ENCODE measurements at places on chromosomes 6 and 20. TPM values are rescaled to one million over a fixed set of nuclear protein-coding genes. Genes with fewer than 3 reads are reported as not detected.

PGBD1 gene
- 6.7 TPM for total RNA-seq

GSTA3 gene
- not detected for total RNA-seq

DLK2 gene
- total RNA-seq = 13.7 TPM

BNIP5 gene
- total RNA-seq = not detected

MAFB gene
- 0.25 TPM for total RNA-seq

SPDEF gene
- 0.29 TPM for total RNA-seq

COL9A3 gene
- not detected for total RNA-seq

SOBP gene
- 2.9 TPM for total RNA-seq

PPIL1 gene
- 76.8 TPM for total RNA-seq

DNA sequence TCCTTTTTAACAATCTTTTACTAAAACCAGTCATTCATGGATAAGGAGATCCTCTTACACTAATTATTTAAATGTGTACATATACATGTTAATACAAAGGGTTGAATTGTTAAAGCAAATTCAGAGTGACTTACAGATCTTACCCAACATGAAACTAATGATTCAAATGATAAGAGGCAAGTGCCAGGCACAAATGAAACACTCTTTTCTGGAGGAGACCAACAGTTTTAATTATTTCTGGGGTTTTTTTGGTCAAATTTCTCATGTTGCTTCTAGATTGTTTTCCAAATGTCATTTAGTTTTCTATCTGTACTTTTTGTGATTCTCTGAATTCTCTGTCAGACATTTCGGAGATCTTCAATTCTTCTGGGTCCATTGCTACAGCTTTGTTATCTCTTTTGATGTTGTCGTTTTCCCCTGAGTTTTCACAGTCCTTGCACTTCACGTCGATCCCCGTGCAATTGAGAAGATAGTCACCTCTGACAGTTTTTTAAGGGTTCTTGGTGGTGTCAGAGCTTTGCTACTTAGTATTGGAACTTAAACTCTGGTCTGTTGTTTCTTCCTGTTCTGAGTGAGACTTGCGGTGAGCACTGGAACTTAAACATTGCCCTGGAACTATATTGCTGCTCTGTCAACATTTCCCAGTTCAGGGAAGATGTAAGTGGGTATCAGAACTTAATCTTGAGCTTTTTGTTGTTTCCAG lies 23.2 kb downstream of the MAS1 start:
- DNase-seq = no peak

DNA sequence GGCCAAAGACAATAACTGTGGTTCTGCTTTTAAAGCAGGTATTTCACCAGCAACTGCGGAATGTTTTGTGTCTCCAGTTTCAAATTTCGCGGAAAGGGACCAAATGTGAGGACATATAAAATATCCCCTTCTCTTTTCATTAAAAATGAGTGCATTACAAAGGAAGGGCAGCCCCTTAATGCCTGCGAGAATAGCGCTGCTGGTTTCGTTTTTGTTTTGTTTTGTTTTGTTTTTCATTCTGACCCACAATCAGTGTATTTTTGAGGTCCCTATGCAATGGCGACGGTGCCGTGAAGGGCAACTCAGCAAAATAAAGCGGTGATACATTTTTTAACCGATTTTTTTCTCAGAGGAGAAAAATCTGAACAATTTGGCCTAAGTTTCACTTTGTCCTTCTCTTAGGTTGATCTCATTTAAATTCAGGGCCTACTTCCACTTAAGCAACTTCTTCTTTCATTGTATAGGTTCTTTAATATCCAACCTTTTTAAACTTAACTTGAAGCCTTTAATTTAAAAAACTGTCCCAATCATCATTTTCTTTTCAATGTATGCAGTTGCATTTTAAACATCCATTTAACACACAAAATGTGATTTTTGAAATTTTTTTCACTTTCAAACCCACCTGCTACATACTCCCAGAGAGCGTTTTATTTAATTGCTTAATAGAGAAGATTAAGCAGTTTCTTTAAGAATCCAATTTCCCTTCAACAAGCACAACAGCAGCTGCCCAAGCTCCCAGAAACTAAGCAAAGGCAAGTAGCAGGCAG lies 2.9 kb upstream of the HIVEP2 start:
- DNase-seq = no peak

DNA sequence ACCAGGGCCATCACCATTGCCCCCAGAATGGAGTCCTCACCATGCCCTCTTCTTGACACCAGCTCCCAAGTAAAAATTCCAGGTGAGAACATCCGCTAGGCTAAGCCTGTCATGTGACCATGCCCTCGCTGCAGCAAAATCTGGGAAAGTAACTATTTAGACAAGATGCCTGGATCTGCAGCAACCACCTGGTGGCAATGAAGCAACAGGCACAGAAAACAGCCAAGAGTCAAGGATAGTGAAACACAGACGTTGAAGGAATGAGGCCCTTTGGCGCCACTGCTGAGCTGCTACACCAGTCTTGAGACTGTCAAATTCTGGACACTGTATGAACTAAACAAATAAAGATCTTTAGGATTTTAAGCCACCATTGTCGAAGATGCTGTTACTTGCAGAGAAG lies 30.1 kb upstream of the TGM6 start:
- peak; percentile 1 for DNase-seq

GRCh38 chr20:58684291-58684690 lies 8.3 kb upstream of the NPEPL1 start:
- no peak for DNase-seq

DNA sequence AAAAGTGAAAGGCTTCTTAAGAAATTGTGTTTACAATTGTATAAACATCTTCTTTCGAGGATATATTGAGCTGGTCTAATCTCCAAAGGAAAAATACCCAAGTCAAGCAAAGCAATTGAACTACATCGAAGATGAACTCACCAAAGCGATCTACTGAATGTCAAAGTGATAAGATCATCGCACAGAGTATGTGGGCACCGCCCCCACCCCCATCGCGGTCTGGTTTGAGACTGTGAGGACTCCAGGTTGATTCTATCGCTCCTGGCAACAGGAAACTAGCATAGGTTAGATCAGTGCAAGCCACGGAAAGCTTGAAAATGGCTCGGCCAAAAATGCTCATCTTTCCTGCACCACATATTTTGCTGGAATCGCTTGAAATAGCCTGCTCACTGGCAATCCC lies 133.2 kb upstream of the RPS6KA2 start:
- no peak for DNase-seq

DNA sequence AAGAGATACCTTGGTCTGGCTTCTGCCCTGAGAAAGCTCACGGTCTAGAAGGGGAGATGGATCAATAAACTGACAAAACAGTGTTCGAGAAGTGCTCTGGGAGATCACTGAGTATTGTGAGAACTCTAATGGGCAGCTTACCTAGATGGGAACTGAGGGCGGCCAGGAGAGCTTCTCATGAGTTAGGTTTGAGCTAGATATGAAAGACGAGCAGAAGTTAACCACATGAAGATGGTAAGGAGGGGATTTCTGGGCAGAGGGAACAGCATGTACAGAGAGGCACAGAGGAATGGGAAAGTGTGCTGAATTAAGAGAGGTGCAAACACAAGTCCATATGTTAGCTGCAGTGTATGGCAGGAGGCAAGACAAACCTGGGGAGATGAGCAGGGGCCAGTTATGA lies 11.9 kb downstream of the ZFAND3 start:
- DNase-seq = no peak

GRCh38 chr6:37488476-37488875 lies 11.2 kb downstream of the CCDC167 start:
- no peak for DNase-seq

- no peak for DNase-seq
Observed at GRCh38 chr6:113776998-113777397, 80.1 kb upstream of the MARCKS start.

GRCh38 chr20:57135875-57136274 lies 130.6 kb downstream of the BMP7 start:
- no peak for DNase-seq

DNA sequence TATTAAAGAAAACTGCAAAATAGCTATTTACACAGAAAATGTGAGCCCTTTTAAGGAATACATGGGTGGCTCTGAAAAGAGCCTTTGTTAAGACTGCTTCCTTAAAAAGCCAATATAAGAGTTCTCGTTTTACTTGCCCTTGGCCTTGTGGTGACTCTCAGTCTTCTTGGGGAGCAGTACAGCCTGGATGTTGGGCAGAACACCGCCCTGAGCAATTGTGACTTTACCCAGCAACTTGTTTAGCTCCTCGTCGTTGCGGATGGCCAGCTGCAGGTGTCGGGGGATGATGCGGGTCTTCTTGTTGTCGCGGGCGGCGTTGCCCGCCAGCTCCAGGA lies 111.5 kb downstream of the HFE start:
- no peak for DNase-seq

GRCh38 chr20:50980851-50981713 lies 22.5 kb downstream of the MOCS3 start:
- DNase-seq = peak; percentile 53

GRCh38 chr20:1266167-1266973 lies at the start of gene SNPH:
TSS of gene SNPH (plus strand) at chr20:1266294. CDS start at chr20:1296240, 29,946 bp downstream.
- peak; percentile 41 for DNase-seq

- DNase-seq = peak; percentile 74
Observed at GRCh38 chr20:10553326-10553984, 118.3 kb downstream of the SLX4IP start.

DNA sequence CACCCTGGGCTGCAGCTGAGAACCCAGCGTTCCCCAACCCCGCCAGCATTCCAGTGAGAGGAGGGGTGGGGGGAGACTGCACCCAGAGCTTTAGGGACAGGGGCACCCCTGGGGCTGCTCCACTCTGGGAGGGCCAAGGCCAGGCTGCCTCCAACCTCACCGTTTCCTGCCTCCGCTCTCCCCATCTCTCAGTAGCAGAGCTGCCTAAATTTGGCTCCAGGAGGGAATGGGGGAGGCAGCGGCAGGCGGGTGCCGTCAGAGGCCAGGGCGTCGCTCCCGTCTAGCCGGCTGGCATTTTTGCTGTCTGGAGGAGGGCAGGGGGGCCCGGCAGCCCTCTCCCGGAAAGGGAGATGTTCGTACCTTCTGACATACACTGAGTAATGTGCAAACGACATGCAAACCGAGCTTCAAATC lies 46.6 kb downstream of the NOL4L start:
- DNase-seq = no peak

GRCh38 chr6:114650891-114651290 lies 308.1 kb upstream of the HS3ST5 start:
- DNase-seq = no peak

- DNase-seq = no peak
Observed at GRCh38 chr6:32087574-32088486, 21.3 kb downstream of the TNXB start.

DNA sequence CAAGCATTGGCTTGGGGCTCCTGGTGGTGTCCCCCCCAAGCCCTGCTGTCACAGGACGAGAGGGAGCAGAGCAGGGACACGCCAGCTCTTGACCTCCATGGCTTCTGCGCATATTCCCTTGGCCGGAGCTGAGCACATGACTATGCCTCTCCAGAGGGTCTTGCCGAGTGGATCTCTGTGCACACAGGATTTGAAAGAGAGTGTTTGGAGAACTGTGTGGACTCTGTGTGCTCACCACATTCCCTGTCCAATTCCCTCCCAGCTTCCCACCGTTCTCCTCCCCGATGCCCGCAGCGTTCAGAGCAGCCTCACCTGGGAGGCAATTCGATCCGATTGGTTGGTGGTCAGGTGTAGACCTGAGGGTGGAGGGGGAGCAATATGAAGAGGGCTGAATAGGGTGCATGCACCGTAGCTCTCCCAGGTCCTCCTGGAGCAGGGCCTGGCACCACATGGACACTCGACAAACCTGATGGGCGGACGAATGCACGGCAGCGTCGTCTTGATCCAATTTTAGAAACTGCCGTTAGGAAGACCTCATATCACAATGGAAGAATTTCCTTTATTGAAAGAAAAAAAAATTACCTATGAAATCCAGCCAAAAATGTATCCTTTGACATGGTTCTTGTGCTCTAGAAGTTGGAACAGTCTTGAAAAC lies 287.8 kb downstream of the CDH4 start:
- DNase-seq = no peak

DNA sequence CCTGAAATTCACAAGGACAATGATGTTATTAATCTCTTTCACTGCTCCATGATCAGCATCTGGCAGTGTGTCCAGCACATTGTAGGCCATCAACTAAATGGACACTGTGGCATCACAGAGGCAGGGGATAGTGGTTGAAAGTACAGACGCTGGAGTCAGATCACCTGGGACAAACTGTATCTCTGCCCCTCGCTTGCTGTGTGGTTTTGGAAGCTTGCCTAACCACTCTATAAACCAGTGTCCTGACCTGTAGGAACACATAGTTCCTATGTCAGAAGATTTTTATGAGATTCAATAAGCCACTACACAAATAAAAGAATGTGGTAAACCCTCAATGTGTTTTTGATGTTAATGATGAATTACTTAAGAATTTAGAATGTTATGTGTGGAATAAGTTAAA lies 219.3 kb upstream of the RNF217 start:
- DNase-seq = peak; percentile 1

DNA sequence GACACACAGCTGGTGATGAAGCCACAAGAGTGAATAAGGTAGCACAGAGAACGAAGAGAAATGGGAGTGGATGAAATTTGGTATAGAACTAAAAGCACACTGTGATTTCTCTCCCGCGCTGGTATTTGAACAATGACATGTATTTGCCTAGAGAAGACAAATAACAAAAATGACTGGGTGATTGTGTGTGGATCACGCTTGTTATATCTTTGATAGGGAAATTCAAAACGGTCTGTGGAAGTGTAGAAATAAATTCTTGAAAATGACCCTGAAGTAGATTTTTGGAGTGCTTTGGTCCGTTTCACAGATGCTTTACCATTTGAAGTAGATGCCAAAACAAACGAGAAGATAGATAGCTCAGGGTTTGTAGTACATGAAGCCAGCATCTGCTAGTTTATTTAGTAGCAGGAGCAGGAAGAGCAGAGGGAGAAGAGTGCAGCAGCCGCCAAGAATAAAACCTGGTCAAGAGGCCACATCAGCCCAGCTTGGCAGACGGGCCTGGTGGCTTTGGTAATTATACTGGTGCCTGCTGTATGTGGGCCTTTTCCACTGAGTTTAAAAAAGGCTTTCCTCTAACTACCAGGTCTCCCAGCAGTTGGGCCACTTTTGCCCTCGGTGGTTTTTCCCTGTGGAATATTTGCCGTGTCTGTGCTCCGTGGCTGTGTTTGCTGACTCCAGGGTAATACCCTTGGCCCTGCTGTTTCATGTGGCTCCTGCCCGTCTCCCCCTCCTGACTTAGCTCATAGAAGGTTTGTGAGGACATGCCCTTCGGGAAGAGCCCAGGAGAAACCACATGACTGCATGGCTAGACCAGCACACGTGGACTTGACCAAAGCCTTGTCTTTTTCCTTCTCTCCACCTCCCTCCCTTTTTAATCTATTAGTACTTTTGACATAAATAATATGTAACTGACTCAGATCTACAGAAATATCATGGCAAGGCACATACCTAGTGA lies 294.0 kb downstream of the SOX4 start:
- no peak for DNase-seq
